Stimulated activated CD8-positive, alpha-beta memory T cell treated with anti-CD3 and anti-CD28 coated beads, Interleukin-2, amount 100 ng/mL, for 1 hour (primary cell): ENCODE measurements at places on chromosomes 11 and 22.

DNA sequence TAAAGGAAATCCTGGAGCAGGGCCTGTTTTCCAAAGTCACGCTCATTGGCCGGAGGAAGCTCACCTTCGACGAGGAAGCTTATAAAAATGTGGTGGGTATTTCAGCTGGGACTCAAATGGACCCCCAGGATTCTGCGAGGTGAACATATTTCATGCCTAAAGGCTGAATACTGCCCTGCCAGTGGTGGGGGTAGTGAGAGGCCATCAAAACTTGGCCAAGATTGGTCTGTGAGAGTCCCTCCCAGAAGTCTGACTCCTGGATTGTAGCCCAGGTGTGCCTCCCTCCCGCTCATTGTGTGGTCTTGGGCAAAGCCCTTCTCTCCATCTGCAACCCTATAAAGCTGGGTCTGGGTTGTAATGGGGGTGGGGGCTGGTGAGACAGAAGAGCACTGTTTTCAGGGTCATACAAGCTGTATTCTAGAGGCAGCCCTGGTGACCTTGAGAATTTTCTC is 853 bp downstream of the HTATIP2 start:
- no peak for DNase-seq

- no peak for DNase-seq
Observed at GRCh38 chr22:23150762-23151161, 5.5 kb downstream of the RAB36 start.

- no peak for DNase-seq
Observed at GRCh38 chr11:45085646-45086501, 60.6 kb upstream of the PRDM11 start.

GRCh38 chr11:108592591-108593213 is 866 bp downstream of the EXPH5 start:
- no peak for DNase-seq

DNA sequence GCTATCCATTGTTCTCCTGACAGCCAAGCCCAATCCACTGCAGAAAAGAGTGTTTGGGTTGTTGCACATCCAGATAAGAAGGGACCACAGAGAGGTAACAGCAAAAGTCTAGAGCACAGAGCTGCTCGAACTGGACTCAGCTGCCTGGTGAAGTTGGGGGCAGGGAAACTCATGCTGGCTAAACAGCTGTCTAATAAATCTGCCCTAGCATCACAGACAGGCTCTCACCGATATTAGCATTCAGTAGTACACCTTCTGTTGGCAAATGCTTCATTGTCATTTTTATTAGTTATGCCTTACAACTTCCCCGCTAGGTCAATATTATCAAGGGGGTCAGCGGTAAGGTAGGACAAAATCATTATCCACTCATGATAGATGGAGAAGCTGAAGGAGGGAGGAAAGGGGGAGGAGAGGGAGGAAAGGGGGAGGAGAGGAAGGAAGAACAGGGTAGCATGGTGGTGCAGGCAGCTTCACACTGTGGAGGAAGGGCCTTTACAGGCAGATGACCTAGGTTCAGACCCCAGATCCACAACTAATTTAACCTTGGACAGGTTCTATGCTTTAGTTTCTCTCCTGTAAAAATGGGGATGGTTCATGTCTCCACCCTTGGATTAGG is 102.7 kb downstream of the LARGE1 start:
- no peak for DNase-seq

DNA sequence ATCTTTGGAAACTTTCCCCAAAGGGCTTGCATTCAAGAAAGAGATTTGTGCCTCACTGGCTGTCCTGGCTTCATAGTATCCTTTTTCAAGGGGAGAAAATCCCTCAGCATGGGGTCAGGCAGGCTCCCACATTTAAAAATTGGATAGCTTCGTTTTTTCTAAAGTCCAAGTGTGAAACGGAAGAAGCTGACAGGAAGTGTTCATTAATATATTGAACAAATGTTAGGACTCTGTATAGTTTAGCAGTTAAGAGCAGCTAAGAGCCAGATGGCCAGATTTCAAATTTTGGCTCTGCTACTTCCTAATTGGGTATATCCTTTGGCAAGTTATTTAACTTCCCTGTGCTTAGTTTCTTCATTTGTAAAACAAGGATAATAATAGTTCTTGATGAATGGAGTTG is 354.9 kb upstream of the FAT3 start:
- DNase-seq, result no peak

GRCh38 chr22:46796566-46797195 is 34.2 kb downstream of the TBC1D22A start:
- DNase-seq, result no peak

- no peak for DNase-seq
Observed at GRCh38 chr11:79434283-79434682, 6.5 kb downstream of the TENM4 start.

GRCh38 chr11:11244470-11245080 is 108.5 kb downstream of the CSNK2A3 start:
- no peak for DNase-seq

DNA sequence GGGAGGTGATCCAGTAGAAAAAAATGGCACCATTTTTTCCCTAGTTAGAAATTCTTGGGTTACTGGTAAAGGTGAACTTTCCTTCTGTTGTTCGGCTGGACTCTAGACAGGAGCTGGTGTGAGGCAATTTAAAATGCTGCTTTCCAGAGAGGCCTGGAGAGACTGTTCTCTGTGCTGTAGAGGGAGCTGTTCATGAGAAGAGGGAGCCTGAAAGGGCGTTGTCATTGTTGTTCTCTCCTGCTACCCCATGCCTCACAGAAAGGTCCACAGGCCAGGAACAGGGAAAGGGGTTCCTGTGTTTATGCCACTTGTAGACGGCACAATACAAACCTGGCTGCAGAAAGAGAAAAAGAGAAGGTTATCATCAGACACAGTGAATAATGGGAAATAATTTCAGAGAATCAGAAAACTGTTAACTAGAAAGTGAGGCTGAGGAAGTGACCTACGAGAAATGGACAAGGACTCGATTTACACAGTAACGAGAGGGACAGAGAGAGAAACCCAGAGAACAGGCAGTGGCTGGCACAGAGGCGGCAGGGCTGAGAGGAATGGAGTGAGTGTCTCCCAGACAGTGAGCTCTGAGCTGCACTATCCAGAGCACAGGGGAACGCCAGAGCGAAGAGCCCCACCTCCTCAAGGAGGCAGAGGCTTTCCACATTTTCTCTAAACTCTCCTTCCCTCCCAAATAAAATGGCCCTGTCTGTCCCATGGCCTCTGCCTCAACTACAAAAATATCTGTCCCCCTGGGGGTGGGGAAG is 109.2 kb downstream of the RRM1 start:
- no peak for DNase-seq

- DNase-seq, result no peak
Observed at GRCh38 chr11:70545610-70545912, 147.2 kb downstream of the CTTN start.

GRCh38 chr22:18031695-18032454 is 7.5 kb upstream of the MICAL3 start:
- DNase-seq, result no peak

DNA sequence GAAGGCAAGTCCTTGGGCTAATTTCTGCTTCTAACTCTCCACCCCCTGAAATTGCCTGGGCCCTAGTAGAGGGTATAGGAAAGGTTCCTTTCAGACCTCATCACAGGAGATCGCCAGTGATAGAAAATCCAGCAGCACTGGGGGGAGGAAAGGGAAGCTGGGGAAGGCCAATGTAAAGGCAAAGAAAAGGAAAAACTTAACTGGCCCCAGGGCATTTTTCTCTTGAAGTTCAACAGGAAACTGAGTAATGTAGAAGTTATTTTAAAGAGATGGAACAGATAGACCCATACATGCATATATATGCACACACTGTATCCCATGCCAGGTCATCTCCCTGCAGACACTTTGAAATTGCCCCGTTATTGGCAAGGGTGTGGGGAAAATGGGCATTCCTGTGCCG is 134.0 kb downstream of the TRIM44 start:
- no peak for DNase-seq

DNA sequence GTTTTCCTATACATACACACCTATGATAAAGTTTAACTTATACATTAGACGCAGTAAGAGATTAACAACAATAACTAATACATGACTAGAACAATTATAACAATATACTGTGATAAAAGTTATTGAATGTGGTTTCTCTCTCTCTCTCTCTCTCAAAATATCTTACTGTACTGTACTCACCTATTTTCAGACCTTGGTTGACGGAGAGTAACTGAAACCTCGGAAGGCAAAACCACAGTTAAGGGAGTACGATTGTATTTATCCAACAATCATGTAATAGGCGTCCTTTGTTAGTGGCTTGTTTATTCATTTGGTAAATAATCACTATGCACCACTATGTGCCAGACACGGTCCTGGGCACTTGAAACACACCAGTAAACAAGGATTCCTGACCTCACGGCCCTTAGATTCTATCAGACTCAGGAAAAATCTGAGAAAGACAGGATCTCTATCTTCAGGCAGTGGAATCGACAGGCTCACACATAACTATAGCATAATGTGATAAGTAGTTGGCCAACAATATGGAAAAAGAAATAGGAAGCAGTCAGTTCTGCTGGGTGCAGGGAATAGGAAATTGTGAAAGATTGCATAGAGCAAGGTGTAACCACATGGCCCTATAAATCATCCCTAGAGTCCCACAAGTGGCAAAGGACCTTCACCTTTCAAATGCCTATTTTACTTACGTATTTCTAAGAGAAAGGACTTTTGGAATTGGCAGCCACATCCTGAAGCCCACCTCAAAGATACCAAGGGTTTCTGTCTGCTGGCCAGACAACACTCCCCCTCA is 12.0 kb downstream of the ETS1 start:
- DNase-seq, result no peak

DNA sequence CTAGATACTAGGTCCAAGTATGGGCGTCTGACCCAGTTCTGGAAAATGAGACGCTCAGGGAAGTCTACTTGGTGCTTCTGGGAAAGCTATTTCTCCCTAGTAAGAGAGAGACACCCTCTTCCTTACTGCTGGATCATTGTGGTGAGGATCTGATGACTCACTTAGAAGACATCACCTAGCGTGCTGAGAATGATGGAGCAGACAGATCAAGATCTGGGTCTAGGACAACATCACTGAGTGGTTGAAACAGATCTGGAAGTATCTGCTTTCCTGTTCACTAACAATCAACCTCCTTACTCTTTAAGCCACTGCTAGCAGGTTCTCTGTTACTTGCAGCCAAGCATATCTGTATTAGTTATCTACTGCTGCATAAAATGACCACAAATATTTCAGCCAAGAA is 38.3 kb upstream of the HMGXB4 start:
- DNase-seq, result no peak

- no peak for DNase-seq
Observed at GRCh38 chr11:1749395-1750351, 722 bp downstream of the IFITM10 start.

DNA sequence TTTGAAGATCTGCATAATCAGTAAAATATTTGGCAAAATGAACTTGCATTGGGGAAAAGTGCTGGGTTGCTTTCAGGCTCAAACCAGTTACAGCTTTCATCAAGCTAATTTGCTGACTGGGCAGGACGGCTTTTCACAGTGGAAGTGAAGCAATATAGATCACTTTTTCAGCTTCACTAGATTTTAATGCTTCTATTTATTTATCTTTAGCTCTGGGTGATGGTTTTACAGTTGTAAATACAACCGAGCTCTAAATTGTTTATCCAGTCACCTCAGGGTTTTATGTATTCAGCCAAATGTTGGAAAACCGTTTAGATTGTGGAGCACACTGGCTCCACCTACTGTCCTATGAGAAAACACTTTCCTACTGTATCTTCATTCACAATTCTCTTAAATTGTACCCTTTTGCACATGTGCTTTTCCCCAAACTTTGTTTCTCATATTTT is 58.2 kb downstream of the ACER3 start:
- no peak for DNase-seq

DNA sequence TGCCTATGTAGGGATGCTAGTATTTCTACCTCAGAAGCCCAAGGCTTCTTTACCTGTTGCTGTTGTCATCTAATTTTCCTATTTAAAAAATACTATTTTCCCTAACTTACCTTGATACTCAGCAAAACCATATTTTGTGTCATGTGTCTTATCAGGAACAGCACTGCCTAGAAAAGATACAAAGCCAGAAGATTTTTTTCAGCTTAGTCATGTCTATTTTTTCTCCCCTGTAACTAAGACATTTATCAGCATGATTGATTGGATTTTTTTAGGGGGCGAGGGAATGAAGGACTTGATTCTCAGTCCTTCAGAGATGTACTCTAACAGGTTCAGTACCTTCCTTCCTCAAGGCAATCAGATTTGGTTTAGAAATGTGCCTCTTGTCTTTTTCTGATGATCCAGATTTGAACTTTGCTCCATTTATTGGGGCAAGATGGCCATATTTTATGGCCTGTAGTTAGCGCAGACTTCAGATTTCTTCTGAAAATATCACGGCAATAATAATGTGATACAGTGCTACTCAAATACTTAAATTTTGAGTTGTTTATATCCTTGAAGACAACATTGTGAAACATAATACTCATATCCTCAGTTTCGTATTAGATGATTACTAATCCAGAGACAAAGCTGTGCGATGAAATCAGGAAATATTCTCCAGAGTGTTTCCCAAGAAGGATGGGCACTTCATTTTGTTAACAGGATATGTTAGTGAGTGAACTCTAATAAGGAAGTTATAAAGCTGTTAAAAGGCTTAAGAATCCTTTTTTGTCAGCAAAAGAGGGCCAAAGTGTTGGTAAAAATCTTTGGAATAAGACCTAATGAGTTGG is 3.8 kb upstream of the PIK3IP1 start:
- no peak for DNase-seq

DNA sequence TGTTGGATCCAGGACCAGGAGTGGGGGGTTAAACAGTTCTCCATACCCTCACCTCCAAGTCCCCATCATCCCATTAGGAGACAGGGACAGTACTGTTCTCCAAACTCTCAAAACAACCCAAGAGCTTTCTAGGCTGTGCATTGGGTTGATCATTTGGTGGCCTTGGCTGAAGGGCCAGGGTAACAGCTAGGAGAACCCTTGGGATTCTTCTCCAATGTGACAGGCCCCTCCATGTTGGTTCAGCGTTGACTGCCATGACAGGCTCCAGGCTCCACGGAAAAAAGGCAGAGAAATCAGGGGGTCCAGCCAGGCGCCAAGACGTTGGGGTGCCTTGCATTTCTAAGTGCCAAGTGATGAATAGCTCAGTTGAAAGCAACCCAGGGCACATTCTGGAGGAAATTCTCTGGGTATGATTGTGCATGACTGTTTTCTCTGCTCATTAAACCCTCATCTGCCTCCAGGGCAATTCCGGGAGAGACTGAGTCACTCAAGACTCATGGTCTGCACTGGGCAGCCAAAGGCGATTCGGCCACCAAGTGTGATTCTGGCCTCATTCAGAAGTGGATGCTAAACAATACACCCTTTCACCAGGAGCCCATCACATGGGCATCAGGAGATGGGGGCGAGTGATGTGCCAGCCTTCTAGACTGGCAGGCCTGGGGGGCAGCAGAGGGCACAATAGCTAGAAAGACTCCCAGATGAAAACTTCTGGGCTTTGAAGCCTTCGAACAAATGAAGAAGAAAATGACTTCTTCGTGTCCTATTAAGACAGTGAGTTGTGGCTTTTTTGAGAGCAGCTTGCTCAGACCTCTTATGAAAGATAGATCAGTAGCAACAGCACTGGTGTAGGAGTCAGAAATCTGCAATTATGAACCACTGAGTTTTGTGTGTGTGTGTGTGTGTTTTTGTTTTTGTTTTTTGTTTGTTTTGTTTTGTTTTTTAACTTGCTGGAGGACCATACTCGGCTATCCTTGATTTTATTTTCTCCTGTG is 27.7 kb downstream of the CD44 start:
- DNase-seq, result no peak
